ENCODE measurements at places on chromosomes 5 and 9. TPM values are rescaled to one million over a fixed set of nuclear protein-coding genes. Genes with fewer than 3 reads are reported as not detected.

DNA sequence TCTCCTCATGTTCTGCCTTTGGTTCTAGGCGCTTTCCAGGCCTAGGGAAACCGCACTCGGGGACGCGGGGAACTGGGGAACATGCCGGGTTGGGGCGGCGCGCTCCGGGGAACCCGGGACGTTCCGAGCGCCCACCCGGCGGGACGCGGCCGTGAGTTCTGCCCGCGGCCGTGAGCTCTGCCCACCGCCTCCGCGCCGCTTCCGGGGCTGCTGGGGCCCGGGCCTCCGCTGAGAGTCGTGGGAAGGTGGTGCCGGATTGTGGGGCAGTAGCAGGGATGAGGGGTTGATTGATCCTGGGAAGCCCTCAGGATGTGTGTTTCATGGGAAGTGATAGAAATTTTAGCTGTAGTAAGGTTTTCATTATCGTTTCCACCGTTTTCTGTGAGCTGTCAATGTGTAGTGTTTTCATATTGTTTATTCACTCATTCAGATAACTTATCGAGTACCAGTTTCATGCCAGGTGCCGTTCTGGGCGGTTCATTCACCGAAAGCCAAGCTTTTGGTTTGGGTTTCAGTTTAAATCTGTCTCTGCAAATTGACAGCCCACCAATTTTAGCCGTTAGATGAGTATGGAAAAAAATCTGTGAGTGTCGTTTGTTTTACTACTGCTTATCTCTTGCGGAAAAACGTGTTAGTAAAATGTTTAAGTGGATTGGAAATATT, 657 bp downstream of the MTRR start:
- DNase-seq: no peak

- DNase-seq: no peak
Observed at GRCh38 chr5:143955141-143955540, 143.2 kb downstream of the HMHB1 start.

- DNase-seq: peak; percentile 90
Observed at GRCh38 chr5:60487885-60488442, 212.0 kb downstream of the DEPDC1B start.

Gene SOHLH1
- not detected for total RNA-seq

Gene PCAT7
- not detected for total RNA-seq

GRCh38 chr5:54570916-54571315, 53.4 kb downstream of the SNX18 start:
- peak; percentile 33 for DNase-seq

GRCh38 chr5:31944684-31945445, 229.3 kb downstream of the GOLPH3 start:
- no peak for DNase-seq

DNA sequence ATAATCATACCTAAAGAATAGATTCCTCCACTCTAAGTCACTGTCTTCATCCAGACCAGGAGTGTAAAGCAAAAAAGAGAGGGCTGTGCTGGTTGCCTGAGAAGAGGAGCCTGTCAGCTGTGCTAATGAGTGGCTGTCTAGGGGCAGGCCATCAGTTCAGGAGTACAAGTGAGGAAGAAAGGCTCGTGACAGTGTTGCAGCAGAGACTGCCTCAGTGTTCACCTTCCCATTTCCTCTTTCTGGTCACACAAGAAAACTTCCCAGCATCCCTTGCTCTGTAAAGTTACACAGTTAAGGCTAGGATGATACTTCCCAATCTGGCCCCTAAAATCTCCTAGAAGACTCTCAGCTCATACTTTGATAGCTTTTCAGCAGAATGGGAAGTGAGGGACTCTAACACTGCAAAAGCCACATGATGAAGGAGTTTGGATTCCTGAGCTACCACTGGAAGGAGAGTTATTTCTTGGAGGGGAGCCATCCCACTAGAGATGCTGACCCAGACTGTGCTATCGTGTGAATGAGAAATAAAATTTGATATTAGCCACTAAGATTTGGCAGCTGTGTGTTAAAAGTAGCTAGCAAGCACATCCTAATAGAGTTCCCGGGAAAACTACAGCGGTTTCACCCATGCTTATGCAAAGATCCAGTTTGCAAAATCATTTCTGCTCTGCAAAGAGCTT, 67.1 kb downstream of the ADAMTS12 start:
- no peak for DNase-seq

DNA sequence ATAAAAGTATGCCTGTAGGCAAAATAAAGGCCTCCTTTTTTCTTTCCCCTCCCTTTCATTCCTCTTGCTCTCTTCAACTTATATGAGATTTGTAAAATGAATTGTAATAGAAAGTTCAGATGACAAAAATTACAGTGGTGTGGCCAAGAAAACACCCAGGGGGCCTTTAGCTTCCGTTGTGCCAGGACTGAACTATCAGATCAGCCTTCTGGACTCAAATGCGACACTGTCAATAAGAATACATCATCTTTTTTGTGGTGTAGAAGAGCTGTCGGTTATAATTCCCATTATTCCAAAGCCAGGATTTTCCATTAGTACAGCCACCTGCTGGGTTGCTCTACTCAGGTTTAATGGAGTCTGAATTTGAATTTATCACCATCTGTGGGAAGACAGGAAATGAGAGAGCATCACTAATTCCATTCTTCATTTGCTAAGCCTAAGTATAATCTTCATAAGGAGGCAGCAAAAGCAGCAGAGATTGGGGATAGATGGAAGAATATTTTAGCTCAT, 443.4 kb downstream of the ANXA1 start:
- no peak for DNase-seq

Measured in bronchial epithelial cell (primary cell).